ENCODE measurements at places on chromosomes 12 and 14. TPM values are rescaled to one million over a fixed set of nuclear protein-coding genes. Genes with fewer than 3 reads are reported as not detected.
A peak's percentile ranks its signal among the peaks of the same experiment; 100 is the strongest.

The SPTB gene
- total RNA-seq = 1.8 TPM

The MDM1 gene
- total RNA-seq = 28.5 TPM

The PTPN11 gene
- total RNA-seq = 43.0 TPM

- peak overlapping the region; percentile 45 for H3K4me3 ChIP-seq
- no peak for DNase-seq
- peaks cover 18% of the 10 kb centered on the region for H3K4me1 ChIP-seq
- H3K36me3 ChIP-seq = no peaks in the 10 kb centered on the region
Measured at GRCh38 chr12:117098361-117099217, 627 bp downstream of the TESC start.

GRCh38 chr12:77124767-77125166 lies 59.4 kb upstream of the E2F7 start:
- H3K27ac ChIP-seq = no peak overlapping the region
- H3K27me3 ChIP-seq = no peaks in the 10 kb centered on the region
- no peaks in the 10 kb centered on the region for H3K4me1 ChIP-seq
- DNase-seq = no peak

GRCh38 chr12:53572134-53572758 lies 53.9 kb downstream of the ATF7 start:
- peaks cover 12% of the 10 kb centered on the region for H3K36me3 ChIP-seq
- no peak for DNase-seq
- H3K27me3 ChIP-seq = no peaks in the 10 kb centered on the region
- H3K4me3 ChIP-seq = no peak overlapping the region
- peaks cover 7% of the 10 kb centered on the region for H3K4me1 ChIP-seq

- no peak overlapping the region for H3K27ac ChIP-seq
- no peak for DNase-seq
- no peaks in the 10 kb centered on the region for H3K4me1 ChIP-seq
- no peaks in the 10 kb centered on the region for H3K36me3 ChIP-seq
- no peak overlapping the region for H3K4me3 ChIP-seq
Measured at GRCh38 chr12:115149685-115150378, 465.9 kb upstream of the TBX3 start.

DNA sequence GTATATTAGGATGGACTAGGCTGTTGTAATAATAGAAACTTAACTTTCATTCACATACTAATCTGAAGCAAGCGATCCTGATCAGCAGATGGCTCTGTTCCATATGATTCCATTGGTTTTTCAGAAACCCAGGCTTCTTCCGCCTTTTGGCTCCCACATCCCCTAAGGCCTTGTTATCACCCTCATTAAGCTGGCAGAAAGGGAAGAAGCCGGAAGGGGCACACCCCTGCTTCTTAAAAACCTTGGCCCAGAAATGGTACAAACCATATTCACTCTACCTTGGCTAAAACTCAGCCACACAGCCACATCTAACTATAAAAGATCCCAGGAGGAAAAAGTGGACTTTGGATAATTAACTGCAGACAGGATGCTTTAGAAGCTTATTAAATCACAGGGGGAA lies 329.2 kb downstream of the PCNX1 start:
- H3K4me3 ChIP-seq = no peak overlapping the region
- DNase-seq = no peak
- peaks cover 8% of the 10 kb centered on the region for H3K4me1 ChIP-seq
- no peak overlapping the region for H3K27ac ChIP-seq
- H3K36me3 ChIP-seq = no peaks in the 10 kb centered on the region

DNA sequence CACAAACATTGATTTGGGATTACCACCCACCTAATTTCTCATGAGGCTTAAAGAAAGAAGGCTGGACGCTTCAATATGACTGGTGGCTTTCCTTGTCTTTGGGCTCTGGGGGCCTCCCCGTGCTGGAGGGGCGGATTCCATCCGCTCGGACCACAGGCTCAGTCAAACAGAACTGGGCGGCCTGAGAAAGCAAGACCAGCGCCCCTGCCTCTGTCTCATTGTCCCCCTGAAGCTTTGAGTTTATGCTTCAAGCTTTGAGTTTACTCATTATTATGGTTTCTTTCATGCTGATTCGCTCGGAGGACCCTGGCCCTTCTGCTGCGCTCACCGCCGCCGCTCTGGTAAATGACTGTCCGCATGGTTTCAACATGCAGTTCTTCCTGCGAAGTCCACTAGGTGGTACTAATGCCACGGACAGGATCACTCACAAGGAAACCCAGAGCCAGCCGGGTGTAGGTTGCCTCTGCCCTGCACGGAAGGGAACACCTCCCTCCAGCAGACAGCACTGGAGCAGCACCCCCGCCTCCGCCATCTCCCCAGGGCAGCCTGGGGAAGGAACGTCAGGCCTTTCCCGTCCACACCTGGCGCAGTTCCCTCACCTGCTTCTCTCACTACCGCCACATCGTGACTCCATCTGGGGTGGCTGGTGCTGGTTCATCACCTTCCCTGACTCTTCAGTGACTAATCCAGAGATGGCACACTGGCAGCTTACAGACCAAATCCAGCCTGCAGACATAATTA lies 13.2 kb upstream of the TIGAR start:
- no peaks in the 10 kb centered on the region for H3K27me3 ChIP-seq
- peak overlapping the region; percentile 54 for H3K27ac ChIP-seq
- peaks cover 2% of the 10 kb centered on the region for H3K4me1 ChIP-seq
- H3K4me3 ChIP-seq = no peak overlapping the region
- peaks cover 11% of the 10 kb centered on the region for H3K36me3 ChIP-seq
- DNase-seq = peak; percentile 27

GRCh38 chr12:121949648-121950397 lies 31.4 kb downstream of the CFAP251 start:
- no peak for DNase-seq
- no peaks in the 10 kb centered on the region for H3K36me3 ChIP-seq

- H3K4me3 ChIP-seq = no peak overlapping the region
- no peak overlapping the region for H3K27ac ChIP-seq
- no peak for DNase-seq
- H3K36me3 ChIP-seq = no peaks in the 10 kb centered on the region
Measured at GRCh38 chr12:29552994-29553748, 55.7 kb upstream of the OVCH1 start.

DNA sequence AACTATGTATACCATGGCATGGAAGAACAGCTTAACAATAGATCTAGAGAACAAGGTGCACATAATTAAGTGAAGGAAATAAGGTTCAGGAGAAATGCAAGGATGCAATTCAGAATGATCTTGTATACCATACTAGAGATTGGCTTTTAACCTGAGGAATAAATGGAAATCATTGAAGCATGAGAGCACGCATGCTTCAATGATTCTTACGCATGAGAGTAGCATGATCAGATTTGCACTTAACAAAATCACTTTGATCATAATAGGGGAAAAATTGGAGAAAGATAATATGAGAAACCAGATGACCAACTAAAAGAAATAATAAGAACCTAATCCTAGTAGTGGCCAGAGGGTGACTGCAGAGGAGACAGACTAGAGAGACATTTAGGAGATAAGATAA lies 133.3 kb upstream of the FSCB start:
- DNase-seq = no peak
- H3K27ac ChIP-seq = no peak overlapping the region
- H3K27me3 ChIP-seq = no peaks in the 10 kb centered on the region
- no peak overlapping the region for H3K4me3 ChIP-seq

DNA sequence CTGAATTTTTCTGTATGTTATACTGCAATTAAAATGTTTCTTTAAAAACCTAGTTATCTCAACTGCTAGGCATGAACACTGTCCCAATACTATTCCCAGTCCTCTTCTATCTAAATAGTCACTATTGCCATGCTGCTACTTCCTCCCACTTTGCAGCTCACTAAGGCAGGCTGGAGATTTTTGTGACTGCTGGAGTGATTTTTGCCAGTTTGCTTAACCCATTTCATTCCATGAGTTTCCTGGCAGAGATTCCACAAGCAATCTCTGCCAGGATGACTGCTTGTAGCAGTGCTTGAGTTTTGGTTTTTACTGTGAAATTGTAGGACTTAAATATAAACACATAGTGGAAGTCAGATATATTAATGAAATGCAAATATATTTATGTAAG lies 80.8 kb downstream of the BHLHE41 start:
- no peaks in the 10 kb centered on the region for H3K36me3 ChIP-seq
- H3K4me1 ChIP-seq = no peaks in the 10 kb centered on the region
- H3K4me3 ChIP-seq = no peak overlapping the region
